ENCODE measurements at places on chromosomes 12 and 14.

GRCh38 chr12:56676851-56677580 lies 11.1 kb downstream of the PTGES3 start:
- DNase-seq, result no peak

DNA sequence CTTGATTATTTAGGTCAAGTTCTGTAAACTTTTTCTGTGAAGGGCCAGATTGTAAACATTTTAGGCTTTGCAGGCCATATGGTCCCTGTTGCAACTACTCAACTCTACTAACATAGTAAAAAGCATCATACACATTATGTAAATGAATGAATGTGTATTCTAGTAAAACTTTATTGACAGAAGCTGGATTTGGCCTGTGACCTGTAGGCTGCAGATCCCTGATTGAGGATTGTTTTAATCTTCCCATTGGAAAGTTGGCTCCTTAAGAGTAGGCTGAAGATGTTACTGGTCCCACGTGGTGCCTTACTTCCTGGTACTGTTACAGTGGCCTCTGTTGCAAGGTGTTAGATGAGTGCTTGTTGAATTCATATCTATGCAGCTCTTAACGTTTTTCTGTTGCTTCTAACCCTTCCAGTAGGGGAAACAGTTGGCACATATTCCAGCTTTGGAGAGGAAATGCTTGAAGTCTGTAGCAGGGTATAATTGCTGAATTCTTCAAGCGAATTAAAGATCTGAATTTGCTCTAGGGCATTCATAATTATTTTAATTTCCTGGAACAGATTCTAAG lies 133.6 kb upstream of the DNM1L start:
- no peak for DNase-seq

DNA sequence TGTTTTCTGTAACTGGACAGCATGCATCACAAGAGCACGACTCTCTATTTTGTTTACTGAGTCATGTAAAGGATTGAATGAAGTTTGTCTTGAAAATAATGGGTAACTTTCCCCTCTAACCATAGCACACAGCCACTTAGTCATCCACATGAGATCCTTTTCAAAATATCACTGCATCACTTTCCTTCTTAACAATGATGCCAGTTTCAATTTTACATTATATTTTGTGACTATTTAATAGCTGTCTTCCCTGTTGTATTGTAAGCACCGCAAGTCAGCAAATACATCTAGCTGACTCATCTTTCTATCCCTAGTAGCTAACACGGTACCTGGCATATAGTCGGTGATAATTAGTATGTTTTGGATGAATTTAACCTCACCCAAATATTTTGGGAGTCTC lies 83.3 kb upstream of the PPM1H start:
- DNase-seq, result no peak

- no peak for DNase-seq
Observed at GRCh38 chr14:73203527-73203926, 33.8 kb upstream of the PAPLN start.

GRCh38 chr14:60002819-60003492 lies 83.0 kb downstream of the LRRC9 start:
- DNase-seq, result no peak

- DNase-seq, result no peak
Observed at GRCh38 chr12:124698211-124698997, 131.0 kb upstream of the NCOR2 start.

DNA sequence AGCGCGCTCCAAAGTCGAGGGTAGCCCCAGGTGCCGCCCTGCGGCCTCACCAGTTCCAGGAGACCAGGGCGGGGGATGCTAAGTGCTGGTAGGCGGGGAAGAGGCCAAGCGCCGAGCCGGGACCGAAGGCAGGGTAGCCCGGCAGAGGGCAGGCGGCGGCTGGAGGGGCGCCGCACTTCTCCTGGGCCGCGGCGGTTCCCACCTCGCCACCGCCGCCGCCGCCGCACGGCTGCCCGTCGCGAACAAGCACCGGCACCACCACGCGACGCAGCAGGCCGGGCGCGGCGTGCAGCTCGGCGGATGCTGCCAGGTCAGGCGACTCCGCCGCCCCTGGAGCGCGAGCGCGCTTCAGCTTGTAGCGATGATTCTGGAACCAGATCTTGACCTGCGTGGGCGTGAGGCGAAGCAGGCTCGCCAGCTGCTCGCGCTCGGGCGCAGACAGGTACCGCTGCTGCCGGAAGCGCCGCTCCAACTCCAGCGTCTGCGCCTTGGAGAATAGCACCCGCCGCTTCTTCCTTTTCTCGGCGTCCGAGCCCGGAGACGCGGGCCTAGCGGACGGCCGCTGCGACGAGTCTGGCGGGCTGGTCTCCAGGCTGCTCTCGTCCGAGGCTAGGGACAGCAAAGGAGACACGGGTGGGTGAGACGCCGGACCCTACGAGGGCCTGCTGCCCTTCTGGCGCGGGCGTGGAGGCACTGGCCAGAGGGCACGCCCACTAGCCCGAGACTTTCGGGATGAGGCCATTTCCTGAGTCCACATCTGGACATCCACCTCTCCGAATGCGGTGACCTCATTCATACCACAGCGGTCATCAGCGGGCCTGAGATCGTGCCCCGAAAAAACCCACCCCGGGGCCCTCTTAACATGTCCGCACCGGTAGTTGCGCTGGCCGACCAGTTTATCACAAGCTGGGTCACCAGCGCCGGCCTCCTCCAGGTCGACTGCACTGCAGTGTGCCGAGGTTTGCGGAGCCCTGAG lies 1.3 kb downstream of the NKX2-8 start:
- DNase-seq, result no peak

GRCh38 chr12:1318327-1319031 lies 275.9 kb downstream of the FBXL14 start:
- no peak for DNase-seq

- no peak for DNase-seq
Observed at GRCh38 chr12:21453312-21453852, 15.9 kb downstream of the PYROXD1 start.

GRCh38 chr12:121248622-121249021 lies 38.7 kb downstream of the P2RX4 start:
- no peak for DNase-seq

GRCh38 chr12:124998705-124999104 lies 5.3 kb downstream of the BRI3BP start:
- no peak for DNase-seq

- no peak for DNase-seq
Observed at GRCh38 chr14:84254290-84254689, 1275.7 kb upstream of the FLRT2 start.
